ENCODE measurements at places on chromosomes 12 and 14. TPM values are rescaled to one million over a fixed set of nuclear protein-coding genes. Genes with fewer than 3 reads are reported as not detected.

RND1 gene
- total RNA-seq: 9.5 TPM

IFI27 gene
- 1.7 TPM for total RNA-seq

TAS2R10 gene
- total RNA-seq: 0.22 TPM

DNA sequence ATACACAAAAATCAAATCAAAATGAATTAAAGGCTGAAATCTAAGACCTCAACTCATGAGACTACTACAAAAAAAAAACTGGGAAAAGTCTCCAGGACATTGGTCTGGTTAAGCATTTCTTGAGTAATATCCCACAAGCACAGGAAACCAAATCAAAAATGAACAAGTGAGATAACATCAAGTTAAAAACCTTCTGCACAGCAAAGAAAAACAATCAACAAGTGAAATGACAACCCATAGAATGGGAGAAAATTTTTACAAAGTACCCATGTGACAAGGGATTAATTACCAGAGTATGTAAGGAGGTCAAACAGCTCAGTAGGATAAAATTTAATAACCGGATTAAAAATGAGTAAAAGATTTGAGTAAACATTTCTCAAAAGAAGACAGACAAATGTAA, 338.7 kb downstream of the SLC16A7 start:
- no peak for DNase-seq

DNA sequence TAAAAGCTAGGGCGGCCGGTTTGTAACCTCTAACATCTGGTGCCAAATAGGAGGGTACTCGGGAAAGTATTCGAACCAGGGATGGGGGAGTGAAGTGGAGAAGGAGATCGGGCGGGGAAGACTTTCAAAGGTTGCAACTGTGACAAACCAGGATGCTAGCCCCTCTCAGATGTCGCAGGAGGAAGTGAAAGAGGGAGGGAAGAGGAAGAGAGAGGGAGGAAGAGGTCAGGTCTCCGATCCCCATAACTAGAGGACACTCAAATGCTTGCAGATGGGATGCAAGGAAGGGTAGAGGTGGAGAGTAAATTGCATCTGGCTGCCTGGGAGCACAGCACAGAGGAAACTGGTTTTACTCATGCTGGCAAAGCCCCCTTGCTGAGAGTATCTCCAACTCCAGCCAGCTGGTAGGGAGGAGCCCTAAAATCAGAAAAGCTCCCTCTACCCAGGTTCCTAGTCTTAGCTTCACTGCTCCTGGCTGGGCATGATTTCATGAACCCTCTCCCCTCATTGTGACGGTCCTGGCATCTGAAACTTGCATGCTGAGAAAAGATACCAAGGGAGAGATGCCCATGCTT, 696.7 kb upstream of the TBX3 start:
- no peak for DNase-seq

DNA sequence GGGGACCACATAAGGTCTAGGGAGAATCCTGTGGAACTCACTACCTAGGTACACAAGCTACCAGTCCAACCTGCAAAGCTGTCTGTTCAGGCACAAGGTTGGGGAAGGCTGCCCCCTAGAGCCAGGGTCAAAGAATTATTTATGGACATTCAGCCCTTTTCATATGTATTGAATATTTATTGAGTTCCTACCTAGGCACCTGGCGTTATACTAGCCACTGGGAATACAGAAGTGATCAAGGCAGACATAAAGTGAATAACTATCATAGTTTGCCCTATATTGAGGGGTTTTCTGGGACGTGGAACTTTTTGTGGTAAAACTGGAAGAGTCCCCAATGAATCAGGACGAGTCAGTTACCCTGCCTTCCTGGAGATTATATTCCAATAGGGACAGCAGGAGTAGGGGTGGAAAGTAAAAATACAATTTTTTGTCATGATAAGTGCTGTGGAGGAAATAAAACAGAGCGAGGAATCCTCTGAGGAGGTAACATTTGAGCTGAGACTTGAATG, 5.8 kb upstream of the SLC48A1 start:
- peak; percentile 84 for DNase-seq

DNA sequence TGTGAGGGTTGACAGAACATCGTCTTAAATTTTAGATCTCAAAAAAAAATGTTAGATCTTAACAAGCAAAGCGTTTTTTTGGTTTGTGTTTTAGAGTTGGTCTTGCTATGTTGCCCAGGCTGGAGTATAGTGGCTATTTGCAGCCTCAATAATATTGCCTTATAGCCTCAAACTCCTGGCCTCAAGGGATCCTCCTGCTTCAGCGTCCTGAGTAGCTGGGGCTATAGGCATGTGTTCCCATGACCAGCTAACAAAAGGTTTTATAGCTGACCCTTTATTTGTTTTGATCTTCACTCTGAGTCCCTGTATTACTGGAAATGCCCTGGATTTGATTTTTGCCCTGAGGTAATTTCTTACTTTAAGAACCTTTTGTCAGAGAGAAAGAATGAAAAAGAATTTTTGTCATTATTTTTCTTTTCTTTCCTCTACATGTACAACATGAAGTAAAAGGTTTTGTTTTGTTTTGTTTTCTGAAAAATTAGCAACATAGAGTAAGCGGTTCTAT, 5.2 kb downstream of the INHBC start:
- no peak for DNase-seq

DNA sequence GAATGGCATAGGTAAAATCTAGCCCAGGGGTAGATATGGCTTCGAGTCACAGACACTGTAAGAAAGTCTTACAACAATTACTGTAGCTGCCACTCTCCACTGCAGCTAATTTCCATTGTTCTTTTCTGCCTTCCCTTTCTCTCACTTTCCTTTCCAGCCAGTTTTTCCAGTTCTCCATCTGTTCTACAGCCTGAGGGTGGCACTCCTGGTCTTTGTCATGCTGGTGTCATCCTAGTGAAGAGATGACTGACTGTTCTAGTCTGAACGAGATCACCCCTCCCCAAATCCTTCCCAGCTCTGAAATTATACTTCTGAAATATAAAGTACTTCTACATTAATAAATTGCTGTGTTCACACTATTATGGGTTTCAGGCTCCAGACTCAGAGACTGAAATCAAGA, 74.2 kb upstream of the CSRP2 start:
- peak; percentile 51 for DNase-seq

- DNase-seq: no peak
Observed at GRCh38 chr12:95487024-95487423, 13.1 kb downstream of the METAP2 start.

DNA sequence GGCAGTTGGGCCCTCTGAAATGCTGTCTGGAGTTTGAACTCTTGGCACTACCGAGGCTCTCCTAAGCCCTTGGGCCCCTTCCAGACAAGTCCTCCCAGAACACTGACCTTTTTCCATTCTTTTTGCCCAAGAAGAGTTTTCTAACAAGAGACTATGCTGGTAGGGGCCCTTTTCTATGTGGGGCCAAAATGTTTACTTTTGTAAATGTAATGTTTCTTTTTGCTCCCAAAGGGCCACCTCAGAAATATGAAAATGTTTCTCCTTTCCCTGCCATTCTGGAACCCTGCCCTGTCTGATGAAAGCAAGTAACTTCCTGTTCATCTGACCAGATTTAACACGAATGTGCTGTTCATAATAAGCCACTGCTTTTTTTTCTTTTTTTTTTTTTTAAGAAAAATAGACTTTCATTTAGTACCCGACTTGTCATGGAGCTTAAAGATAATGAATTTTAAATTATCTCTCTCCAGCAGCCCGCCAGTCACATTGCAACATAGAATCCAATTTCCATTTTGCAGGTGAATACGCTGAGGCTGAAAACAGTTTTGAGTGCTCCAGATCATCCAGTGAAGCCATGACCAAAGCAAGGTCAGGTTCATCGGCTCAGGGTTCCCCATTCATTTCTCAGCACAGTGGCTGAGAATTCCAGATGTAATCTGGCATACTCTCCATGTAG, 169.9 kb downstream of the DPF3 start:
- no peak for DNase-seq

GRCh38 chr12:89479982-89480381, 44.6 kb downstream of the GALNT4 start:
- no peak for DNase-seq

GRCh38 chr14:105888784-105889665, 362.6 kb downstream of the TMEM121 start:
- DNase-seq: no peak

DNA sequence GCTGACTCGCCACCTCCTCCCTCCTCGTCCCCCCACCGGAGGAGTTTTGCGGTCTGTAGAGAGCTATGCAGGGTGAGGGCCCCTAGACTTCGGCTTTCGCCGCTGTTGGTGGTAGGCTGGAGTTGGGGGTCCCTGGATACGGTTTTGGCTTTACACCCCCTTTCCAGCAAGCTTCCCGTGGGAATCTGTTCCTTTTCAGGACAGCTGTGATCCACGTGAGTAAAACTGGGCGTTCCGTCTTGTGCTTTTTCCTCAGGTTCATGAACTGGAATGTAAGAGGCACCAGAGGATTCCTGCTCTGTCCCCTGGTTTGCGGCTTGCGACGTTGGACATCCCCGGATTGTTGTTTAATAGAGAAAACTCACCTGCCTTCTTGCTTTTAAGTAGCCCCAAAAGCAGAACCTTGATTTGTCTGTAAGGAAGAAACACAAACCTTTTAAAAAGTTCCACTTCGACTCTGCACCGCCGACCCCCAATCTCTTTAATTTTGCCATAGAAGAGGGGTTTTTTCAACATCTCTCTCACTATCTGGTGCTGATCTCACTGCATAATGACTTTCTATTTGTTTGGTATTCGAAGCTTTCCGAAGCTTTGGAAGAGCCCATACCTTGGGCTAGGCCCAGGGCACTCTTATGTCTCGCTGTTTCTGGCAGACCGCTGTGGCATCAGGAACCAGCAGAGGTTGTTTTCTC, 490 bp downstream of the PRORP start:
- DNase-seq: no peak

DNA sequence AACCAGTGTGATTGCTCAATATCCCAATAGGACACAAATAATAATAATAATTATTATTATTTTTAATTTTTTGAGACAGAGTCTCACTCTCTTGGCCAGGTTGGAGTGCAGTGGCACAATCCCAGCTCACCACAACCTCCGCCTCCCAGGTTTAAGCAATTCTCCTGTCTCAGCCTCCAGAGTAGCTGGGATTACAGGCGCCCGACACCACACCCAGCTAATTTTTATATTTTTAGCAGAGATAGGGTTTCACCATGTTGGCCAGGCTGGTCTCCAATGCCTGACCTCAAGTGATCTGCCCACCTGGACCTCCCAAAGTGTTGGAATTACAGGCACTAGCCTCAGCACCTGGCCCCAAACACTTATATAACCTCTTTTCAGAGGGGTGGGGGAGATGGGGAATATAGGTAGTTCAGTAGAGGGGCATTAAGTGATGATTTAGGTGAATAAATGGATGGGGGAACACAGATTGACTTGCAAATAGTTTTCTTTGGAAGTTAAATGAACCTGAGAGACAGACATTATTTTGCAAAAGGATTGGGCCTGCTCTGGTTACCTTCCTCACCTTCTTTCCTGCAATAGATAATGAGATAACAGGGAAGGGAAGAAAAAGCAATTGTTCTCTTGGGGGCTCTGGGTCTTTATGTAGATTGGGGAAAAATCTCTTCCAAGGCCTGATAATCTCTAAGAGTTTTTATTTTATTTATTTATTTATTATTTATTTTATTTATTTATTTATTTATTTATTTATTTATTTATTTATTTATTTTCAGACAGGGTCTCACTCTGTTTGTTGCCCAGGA, 57.7 kb downstream of the RESF1 start:
- peak; percentile 77 for DNase-seq

Measured in H9 (cell line).